ENCODE measurements at places on chromosomes 2 and 18.

DNA sequence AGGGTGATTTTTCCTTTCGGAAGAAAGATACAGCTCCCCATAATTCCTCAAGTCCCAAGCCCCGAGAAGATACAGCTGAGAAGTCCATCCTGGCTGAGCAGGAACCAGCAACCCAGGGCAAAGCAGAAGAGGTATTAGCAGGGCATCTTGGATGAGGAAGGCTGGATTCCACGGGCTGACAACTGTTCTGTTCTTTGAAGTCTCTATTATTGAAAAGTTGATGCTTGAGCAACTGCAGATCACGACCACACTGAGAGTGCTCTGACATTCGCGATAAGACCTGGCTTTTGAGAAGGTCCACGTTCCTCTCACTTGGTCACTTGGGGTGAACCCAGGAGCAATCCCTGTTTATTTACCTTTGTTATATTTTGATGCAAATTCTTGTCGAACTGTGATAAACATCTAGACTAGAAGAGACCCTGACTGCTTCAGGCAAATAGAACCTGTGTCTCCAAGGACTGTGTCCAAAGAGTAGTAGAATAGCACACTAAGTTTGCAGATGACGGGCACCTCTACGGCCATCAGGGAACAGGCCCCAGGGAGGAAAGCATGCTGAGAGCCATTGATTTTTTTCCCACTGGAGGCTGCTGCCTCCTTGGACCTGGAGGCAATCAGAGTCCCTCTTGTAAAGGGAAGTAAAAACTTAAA, 133.1 kb downstream of the ARL4C start:
- DNase-seq: peak; percentile 71

GRCh38 chr18:12302391-12303147, 5.5 kb upstream of the TUBB6 start:
- no peak for DNase-seq

GRCh38 chr2:228771774-228772173, 499.3 kb downstream of the PID1 start:
- DNase-seq: no peak

- no peak for DNase-seq
Measured at GRCh38 chr18:12313530-12314245, 5.6 kb downstream of the TUBB6 start.

DNA sequence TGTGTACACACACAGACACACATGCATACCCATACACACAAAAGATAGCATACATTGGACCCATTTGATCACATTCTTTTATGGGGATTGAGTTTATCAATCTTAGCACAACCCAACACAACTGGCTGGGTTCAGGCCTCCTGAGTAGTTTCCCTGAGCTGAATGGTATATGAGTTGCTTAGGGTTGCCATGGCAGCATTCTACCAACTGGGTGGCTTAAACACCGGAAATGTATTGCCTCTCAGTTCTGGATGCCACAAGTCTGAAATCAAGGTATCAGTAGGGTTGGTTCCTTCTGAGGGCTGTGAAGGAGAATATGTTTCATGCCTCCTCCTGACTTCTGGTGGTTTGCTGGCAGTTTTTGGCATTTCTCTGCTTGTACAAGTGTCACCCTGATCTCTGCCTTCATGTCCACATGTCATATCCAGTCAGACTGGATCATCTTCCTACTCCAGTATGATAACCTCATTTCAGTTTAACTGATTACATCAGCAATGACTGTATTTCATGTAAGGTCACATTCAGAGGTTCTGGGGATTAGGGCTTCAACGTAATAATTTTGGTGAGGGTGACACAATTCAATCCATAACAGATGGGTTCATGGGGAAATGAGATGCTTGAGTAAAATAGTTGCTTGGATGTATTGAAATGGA, 212.7 kb downstream of the KCNE4 start:
- DNase-seq: no peak

- DNase-seq: no peak
Measured at GRCh38 chr2:151973013-151973900, 125.6 kb downstream of the CACNB4 start.

DNA sequence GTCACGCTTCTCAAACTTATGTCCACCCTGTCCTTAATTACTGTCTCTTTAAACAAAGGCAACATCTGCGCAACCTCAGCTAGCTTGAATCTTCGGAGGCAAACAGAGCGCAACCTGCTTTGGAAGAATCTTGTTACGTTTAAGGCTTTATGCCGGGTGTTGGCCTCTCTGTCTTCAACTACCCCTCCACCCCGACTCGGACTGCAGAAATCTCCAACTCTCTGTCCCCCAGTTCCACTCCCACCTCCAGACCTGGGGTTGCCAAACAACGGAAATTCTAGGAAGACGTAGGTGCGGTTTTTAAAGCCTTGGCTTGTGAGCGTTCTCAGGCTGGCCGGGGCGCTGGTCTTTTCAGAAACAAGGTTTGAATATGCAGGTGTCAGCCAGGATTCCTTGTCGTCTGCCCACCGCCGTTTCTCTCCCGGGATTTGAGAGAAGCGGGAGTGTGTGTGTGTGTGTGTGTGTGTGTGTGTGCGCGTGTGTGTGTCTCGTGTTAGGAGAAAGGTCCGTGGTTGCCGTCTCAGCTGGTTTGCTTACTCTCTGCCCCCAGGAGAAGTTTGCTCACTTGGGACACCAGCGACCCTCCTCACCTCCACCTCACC, 1.1 kb upstream of the ONECUT2 start:
- DNase-seq: no peak

DNA sequence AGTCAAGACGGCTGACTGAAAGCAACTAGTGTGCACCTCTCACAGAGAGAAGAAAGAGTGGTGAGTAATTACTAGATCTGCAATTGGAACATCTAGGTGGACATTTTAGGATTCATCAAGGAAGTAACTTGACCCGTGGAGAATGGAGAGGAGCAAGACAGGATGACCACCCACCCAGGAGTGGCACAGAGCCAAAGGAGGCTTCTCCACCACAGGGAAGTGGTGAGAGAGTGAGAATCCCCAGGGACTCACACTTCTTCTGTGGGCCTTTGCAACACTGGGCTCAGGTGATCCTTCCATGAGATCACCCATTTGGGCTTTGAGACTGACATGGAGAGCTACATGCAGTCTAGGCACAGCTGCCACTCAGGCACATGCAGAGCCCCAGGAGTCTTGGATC, 132.8 kb upstream of the GALNT5 start:
- DNase-seq: no peak

- no peak for DNase-seq
Measured at GRCh38 chr2:168801961-168802858, at the start of gene NOSTRIN. Gene NOSTRIN (plus strand): TSS chr2:168802637. CDS start chr2:168802647, 10 bp downstream.

DNA sequence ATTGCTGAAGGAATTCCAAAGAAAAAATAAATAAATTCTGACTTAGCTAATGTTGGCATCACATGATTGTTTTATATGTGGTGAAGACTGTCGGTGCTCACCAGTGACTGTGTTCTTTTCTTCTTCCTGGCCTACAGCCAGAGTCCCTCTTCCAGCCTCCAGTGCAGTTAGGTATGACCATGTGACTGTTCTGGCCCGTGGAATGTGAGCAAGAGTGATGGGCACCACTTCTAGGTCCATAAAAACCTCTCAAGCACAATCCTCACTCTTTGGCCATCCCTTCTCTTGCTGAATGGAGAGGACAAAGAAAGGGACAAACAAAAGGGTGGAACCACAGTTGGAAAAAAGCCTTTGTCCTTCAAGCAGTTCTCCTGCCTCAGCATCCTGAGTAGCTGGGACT, 39.0 kb upstream of the BMPR2 start:
- no peak for DNase-seq

DNA sequence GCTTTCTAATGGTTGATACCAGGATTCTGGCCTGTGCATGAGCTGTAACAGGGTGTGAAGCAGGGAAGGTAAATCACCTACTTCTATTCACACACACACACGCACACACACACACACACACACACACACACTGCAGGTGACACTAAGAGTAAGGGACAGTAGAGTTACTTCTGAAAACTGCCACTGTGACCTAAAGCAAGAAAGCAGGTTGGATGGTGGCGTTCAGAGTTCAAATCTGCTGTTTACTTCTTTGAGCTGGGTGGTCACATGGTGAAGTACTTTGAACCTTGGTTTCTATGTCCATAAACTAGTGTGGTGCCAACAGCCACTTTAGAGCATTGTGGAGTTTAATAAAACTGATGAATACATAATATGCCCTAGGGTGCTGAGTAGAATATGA, 248.0 kb downstream of the PIEZO2 start:
- no peak for DNase-seq

DNA sequence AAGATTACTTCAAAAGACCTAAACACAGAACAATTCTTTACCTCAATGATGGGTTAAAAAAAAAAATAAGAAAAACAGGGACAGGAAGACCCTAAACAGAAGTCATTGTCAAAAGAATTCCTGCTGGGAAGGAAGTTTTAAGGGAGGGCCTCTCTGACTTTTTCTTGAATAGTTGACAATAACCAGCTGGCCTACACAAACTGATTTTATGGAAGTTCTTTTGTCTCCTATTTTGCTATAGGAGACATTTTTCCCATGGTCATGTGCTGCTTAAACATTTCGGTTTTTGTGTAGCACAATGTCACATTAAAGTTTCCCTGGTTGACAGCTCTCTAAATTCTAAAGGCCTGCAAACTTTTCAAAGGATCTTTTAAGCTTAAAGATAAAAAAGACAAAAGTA, 55.3 kb downstream of the RFTN2 start:
- no peak for DNase-seq

- DNase-seq: no peak
Measured at GRCh38 chr2:232449964-232450363, 6.0 kb upstream of the ALPI start.

DNA sequence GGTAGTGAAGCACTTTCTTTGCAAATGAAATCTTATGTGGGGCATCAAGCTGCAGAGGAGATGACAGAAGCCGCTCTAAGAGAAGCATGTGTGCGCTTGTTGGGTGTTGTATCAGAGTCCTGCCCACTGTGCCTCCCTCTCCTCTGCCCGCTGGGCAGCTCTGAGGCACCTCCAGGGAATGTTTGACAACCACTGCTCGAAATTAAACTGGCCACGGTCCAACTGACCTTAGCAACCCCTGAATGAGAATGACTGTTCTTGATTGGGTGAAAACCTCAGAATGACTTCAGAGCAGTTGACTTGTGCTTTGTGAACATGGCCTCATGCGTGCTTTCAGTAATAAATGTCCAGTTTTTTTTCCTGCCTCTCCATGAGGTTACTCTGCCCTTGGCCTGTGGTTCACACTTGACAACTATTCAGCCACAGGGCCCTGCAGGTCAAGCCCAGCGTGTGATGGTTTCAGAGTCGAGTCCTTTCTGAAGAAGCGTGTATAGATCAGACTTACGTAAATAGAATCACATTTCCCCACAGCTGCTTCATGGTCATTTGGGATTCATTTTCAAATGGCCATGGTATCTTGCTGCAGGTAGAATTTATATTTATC, 94.9 kb downstream of the SLC4A3 start:
- DNase-seq: no peak

DNA sequence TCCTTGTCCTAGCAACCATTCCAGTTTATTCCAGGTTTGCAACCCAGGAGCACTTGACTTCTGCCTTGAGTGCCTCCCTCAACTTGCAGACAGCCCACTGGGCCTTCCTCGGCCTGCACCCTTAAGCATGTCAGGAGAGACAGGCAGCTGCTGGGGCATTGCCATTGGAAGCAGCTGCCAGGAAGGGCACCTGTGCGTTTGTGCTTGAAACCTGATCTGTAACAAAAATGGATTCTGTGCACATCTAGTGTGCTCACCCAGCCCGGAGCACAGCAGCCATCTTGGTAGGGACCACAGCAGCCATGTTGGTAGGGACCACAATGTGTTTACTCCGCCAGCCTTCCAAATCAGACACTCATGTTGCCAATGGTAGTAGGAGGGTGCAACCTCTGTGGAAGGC, 44.3 kb upstream of the GLI2 start:
- no peak for DNase-seq

GRCh38 chr2:119897736-119898395, 115.0 kb upstream of the EPB41L5 start:
- no peak for DNase-seq

- DNase-seq: no peak
Measured at GRCh38 chr18:60358516-60358915, 14.1 kb downstream of the MC4R start.

- DNase-seq: no peak
Measured at GRCh38 chr2:64979744-64980143, 9.5 kb upstream of the SLC1A4 start.

GRCh38 chr2:40257340-40258134, 194.4 kb downstream of the SLC8A1 start:
- DNase-seq: no peak

- peak; percentile 99 for DNase-seq
Measured at GRCh38 chr2:9153643-9153980, 53.0 kb upstream of the ASAP2 start.

DNA sequence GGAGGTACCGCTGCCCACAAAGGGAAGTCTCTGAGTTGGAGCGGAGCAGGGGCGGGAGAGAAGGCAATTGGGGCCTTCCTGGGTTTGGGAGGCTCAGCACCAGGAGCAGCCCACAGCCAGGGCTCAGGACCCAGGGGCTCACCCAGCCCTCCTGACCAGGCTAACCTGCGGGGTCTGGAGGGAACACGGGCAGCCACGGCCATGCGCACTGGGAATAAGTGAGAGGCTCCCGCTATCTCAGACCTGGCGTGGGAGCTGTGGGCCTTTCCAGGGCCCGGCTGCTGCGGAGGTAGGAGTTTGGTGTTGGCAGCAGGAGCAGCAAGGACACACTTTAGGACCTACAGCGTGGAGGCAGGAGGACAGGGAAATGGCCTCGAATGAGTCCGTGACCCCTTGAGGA, 69.0 kb downstream of the RRM2 start:
- no peak for DNase-seq

GRCh38 chr2:223725986-223726970, 111.1 kb downstream of the AP1S3 start:
- no peak for DNase-seq

DNA sequence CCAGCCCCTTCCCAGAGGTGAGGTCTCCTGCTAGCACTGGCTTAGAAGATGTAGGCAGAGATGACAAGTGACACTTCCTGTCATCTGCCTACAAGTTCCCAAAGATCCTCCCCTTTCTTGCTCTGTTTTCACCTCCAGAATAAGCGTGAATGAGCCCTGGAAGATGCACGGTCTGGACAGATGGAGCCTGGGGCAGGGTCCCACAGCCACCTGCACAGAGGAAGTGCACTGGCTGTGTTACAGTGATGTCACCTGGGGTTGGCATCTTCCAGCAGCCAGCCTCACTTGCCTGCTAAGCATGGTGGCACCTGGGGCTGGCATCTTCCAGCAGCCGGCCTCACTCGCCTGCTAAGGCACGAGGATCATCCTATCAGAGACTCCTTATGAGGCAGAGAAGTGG, 32.3 kb downstream of the TMEM18 start:
- no peak for DNase-seq

GRCh38 chr18:57748770-57749603, 54.1 kb downstream of the ATP8B1 start:
- no peak for DNase-seq

DNA sequence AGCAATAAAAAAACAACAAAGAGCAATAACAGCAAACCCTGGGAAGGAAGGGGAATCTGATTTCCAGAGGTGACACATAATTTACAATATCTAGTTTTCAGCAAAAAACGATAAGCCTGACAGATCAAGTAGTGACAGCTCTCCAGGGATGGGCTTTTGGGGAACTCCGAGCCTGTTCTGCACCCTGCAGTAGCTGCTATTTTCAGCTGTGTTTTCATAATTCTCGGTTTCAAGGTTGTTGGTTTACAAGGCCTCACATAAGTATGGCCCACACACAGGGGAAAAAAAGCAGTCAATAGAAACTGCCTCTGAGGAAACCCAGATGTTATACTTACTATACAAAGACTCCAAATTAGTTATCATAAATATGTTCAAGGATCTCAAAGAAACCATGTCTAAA, 67.7 kb upstream of the CTLA4 start:
- DNase-seq: no peak

- DNase-seq: no peak
Measured at GRCh38 chr2:83602753-83603152, 856.3 kb downstream of the SUCLG1 start.
